CD4-positive, alpha-beta T cell treated with Interleukin-17A for 1 hour (primary cell): ENCODE measurements at places on chromosomes 1 and 21.

- DNase-seq, result peak; percentile 34
These were observed 124.3 kb downstream of the VAV3 start for GRCh38 chr1:107840725-107841124.

- no peak for DNase-seq
These were observed 97.0 kb upstream of the CHODL start for GRCh38 chr21:18147678-18148077.

DNA sequence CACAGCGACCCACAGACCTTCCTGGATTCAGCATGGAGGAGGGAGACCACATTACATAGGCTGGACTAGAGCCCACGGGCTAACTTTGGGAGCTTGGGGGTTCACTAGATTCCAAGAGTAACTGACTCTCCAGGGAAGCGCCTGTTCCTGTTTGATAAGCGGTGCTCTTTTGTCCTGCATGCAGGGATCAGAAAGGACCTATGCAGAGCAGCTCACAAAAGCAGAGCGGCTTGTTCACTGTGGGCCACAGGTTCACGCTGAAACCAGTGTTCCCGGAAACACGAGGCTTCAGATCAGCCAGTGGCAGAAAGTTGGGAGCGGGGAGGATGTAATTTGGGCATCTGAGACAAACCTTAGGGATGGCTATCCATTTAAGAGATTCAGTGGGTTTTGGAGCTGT is 403.9 kb downstream of the PCP4 start:
- DNase-seq, result no peak

- DNase-seq, result peak; percentile 81
These were observed 72.9 kb downstream of the RPS6KA1 start for GRCh38 chr1:26602378-26602959.

DNA sequence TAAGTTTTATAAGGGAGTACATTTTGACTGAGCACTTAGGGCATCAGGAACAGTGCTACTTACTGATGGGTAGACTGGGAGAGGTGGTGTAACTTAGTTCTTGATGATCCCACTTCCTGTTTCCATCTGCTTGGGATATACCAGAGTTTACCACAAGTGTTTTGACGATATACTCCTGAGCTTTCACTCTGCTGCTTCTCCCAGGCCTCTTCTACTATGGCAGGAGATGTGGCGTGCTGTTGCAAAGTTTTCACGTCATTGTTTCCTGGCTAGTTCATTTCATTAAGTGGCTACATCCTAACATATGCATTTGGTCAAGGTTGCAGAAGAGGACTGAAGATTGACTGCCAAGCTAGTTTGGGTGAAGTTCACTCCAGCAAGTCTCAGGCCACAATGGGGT is 41.3 kb upstream of the LAMC2 start:
- DNase-seq, result no peak

DNA sequence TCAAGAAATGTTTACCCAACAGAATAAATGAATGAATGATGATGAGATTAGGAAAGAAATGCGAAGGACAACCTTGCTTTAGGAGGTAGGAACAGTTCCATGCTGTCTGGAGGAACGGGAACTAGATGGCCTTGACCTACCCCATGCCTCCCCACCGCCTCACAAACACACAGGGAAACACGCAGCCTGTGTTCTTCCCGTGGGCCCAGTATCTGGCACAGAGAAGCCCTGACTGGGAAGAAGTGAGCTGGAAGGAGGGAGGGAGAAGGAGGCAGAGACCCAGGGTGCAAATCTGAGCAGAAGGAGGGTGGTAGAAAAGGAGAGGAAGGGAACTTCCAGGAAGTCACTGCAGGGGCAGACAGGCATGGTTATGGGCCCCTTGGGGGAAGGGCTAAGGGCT is 3.5 kb upstream of the ADORA1 start:
- no peak for DNase-seq

DNA sequence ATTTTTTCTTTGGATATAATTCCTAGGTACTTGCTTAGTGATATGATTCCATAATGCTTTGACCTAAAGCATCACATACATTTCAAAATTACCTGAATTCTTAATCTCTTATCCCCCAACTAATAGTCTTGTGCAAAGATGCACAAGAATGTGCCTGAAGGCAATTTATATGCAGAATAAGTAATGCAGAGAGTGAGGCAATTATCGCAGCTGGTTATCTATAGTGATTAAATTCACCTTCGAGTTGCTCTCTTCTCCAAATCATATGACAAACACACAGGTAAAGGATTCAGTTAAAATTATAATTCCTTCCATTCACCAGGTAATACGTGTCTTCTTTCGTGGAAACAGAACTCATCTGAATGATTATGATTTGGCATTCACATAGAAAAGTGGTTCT is 717.3 kb downstream of the MRPL39 start:
- DNase-seq, result no peak

DNA sequence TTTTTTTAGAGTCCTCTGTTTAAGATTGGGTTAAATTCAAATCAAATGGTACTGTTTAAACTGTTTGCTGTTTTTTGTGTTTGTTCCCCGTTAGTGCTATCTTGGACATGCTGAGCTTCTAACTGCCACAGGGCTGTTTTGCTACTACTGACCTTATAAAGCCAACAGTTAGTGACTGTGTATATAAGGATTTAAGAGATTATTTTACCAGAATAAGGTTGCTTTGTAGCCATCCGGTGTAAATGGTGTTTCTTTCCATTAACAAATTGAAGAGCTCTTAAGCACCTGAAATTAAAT is 37.0 kb downstream of the ZNF281 start:
- DNase-seq, result no peak

GRCh38 chr1:33527934-33528333 is 55.5 kb downstream of the ZSCAN20 start:
- no peak for DNase-seq

- DNase-seq, result no peak
These were observed 51.1 kb downstream of the HSF2BP start for GRCh38 chr21:43608225-43608624.

DNA sequence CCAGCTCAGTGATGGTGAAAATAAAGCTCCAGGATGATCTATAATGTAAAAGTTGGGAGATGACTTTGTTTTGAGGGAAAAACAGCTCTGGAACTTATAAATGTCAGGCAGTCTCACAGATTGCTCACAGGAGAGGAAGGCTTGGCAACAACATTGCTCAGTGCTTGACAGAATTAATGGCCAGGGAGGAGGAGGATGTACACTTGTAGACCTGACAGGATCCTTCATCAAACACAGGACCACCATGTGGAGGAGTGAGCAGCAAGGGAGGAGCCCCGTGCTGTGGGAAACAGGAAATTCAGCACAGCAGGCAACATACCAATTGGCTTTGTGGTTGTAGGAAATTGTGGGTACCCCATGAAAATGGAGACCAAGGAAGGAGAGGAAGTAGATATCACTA is 291.8 kb upstream of the CAMK1G start:
- DNase-seq, result no peak

DNA sequence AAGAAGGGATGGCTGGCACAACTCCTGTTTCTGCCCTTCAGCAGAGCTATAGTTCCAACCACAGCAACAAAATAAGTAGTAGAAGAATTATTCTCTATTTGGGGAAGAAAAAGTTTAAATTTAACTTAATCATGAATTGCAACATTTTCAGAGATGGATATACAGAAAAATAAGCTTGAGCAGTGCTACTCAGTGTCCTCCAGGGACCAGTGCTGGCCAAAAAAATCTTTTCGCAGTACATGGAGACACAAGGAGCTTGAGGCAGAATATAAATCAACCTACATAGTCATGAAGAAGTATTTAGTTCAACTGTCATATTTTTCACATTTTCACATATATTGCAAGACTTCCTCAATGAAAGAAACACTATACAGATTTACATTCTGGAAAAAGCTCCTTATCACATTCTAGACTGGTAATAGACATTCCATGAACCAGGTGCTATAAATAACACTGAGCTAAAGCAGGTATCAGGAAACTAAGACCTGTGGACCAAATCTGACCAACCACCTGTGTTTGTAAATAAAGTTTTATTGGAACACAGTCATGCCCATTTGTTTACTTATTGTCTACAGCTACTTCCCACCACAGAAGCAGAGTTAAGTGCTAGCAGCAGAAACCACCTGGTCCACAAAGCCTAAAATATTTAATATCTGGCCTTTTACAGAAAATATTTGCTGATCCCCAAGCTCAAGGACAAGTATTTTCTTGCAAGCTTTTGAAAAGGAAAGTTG is 101.9 kb downstream of the RGS21 start:
- DNase-seq, result no peak

GRCh38 chr1:93805027-93805610 is 73.9 kb downstream of the DNTTIP2 start:
- no peak for DNase-seq

DNA sequence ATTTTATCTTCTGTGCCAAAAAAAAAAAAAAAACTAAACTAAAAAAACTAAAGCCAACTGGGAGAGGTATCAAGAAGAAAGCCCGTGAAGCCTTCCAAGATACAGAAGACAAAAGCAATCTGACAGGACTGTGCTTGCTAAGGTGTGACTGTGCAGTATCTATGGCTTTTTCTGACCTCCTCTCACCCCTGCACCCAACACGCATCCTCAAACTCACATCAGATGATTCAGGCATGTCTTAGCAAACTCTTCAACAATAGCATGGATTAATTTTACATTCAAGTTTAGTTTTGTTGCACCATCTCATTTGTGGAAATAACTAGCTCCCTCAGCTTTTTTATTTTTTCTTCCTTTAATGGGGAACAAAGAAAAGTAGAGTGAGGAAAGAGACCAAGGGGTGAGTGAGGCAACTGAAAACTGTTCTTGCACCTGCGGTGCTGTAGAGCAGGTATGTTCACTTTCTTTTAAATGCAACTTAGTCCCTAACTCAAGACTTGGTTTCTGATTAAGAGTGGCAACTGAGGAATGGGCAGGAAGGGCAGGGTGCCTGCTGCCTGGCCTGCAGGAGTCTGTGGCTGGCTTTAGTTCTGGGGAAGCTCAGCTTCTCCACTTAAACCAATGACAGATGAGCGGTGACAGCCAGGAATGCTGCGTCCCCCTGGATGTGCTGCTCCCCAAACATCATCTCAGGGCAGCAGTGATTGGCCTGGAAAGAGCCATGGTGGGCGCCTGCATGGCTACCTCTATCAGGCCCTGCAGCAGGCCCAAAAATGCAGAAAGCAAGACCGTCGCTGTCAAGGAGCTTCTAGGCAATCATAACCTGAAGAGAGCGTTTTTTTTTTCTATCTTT is 71.3 kb upstream of the LRRC8B start:
- no peak for DNase-seq

DNA sequence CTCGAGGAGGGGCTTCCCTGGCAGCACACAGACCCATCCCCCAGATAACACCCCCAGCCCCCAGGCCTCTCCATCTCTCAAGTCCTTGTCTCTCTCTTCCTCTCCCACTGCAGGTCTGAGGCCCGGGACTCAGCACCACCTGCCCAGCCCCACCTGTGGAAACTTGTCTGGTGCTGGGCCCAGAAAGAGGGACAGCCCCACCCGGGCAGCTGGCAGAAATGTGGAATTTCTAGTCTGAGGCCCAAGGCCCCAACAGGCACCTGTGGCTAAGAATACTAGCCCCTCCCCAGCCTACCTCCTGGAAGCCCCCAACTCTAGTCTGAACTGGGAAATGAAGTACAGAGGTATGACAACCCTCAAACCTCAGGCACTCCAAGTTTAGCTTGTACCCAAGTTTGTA is 15.4 kb downstream of the TTC39A start:
- DNase-seq, result no peak

GRCh38 chr1:12087797-12088314 is 24.8 kb downstream of the TNFRSF8 start:
- DNase-seq, result peak; percentile 75

DNA sequence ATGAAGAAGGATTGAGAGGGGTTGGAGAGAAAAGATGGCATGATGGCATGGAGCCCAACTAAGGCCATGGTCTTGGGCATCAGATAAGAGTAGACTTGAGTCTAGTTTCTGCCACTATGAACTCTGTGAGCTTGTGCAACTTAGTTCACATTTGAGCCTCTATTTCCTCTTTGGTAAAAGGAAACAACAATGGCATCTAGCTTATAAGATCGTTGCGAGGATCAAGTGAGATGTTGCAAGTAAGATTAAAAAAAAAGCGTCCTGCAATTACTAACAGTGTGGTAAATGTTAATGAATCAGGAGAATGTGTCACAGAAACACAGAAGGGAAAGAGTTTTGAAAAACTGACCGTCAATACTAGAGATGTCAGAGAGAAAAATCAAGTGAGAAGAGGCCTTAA is 202.9 kb upstream of the FGGY start:
- DNase-seq, result no peak

DNA sequence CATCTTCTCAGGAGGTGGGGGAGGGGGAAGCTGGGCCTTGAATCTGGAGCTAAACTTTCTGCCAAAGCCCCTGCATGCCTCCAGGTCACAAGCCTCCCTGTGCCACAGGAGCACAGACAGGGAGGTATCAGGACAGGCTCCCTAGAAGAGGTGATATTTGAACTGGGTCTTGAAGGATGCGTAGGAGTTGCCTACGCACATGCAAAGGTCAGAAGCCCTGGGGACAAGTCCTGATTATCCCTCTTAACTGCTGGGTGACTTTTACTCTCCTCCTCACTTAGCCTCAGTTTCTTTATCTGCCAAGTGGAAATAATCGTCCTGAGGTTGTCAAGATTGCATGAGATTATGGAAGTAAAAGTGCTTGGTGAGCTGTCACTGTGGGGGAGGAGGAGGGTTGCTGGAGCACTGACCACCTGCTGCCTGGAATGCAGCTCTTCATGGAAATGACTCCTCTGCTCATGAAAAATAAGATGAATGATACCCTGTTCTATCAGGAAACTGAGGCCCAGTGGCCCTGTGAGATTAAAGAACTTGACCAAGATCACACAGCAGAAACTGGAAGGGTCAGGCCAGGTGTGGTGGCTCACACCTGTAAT is 50.6 kb upstream of the LAPTM5 start:
- no peak for DNase-seq

- DNase-seq, result no peak
These were observed 64.1 kb upstream of the TMEM51 start for GRCh38 chr1:15089258-15089992.

DNA sequence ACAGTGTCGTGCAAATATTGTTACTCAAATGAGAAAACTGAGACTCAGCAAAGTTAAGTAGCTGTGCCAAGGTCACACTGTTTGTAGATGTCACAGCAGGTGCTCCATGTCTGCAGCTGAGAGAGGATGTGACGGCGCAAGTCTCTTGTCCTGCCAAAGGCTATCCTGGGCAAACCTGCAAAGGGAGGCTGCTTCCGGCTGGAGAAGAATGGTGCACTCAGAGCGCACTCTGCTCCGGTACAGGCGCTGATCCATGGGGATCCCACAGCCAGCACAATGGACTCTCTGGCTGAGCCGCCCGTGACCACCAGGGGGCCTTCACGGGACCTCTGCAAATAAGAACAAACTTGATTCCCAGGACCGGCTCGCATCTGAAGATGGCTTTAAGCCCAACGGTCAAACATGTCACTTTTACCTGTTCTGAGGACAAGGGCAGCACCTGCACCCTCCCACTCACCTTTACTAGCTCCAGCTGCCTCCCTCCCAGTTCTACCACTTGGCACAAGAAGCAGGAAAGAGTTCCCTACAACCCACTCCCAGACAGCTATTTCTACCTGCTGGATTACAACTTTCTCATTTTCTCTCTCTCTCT is 21.9 kb downstream of the RD3 start:
- peak; percentile 24 for DNase-seq
